SK-N-MC (cell line): ENCODE measurements at places on chromosomes 2 and 18.

GRCh38 chr18:22827741-22828140 is 105.4 kb upstream of the RBBP8 start:
- no peak for DNase-seq

- no peak for DNase-seq
Measured at GRCh38 chr2:123791684-123792083, 233.4 kb upstream of the CNTNAP5 start.

- DNase-seq: no peak
Measured at GRCh38 chr2:62450716-62451191, 55.2 kb downstream of the TMEM17 start.

- DNase-seq: no peak
Measured at GRCh38 chr2:24210106-24210455, 35.2 kb downstream of the FAM228A start.

DNA sequence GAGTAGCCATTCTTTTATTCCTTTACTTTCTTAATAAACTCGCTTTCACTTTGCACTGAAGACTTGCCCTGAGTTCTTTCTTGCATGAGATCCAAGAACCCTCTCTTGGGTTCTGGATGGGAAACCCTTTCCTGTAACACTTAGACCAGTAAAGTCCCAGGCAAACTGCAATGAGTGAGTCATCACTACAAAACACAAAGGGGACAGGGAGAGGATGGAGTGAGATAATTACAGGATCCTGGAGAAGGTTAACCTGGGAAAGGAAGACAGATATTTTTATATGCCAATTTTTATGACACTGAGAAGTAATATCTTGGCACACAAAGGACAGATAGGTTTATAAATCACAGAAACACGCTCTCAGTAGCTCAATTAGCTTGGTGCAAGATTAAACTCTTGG is 48.7 kb downstream of the EHD3 start:
- DNase-seq: no peak

DNA sequence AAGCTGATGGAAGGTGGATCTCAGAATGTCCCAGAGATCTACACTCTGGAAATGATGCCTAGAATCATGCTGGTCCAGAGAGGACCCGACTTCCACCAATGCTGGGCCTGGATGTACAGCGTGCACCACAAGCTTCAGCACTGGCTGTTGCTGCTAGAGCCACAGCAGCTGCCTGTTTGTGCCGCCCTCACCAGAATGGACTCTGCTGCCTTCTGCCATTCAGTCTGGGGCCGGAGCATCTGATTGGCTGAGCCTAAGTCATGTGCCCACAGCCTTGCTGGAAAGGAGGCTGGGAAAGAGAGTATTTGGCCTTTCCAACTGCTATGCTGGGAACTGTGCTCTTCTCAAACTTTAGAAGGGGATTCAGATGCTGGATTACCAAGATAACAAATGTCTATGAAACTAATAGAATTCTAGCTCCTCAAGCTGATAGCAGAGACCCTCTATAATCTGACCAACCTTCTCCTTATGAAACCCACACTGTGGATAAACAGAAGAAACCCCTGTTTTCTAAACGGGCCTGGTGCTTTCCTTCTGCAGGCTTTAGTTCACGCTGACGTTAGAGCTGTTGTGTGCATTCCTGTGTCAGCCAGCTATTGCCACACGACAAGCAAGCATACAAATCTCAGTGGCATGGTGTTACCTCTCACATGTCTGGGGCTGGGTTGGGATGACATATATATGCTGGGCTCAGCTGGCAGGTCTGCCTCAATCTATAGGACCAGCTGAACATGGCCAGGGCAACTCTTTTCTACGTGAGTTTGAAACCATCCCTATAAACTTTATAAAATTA is 4.1 kb upstream of the LOXHD1 start:
- no peak for DNase-seq

DNA sequence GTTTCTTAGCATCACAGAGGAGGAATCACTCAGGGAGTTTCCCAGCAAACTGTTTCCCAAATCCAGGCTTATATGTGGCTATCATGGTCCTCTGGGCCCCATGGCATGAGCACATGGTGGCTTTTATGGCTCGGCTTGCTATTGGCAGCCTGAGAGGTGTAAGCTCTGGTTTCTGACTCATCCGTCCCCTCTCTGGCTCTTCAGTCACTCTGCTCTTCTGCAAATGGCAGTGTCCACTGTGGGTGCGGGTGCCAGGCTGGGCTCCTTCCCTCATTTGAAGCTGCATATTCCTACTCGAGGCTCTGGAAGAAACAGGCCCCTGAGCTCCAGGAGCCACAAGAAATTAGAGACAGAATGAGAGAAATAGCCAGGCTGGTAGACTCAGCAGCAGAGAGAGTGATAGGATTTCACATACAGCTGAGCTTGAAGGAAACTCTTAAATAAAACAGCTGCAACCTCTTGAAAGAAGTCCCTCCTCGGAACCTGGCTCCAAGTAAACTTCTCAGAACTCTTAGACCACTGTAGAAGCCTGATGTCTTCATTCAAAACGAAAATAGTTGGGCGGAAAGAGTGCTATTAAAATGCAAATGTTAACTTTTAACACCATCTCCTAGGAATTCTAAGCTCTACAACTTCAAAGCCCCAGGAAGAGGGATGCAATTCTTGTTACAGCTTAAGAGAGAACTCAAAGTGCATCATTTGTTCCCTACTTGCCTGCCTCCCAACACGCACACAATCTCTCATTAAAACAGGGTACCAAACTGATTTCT is 212.6 kb upstream of the SP5 start:
- no peak for DNase-seq

DNA sequence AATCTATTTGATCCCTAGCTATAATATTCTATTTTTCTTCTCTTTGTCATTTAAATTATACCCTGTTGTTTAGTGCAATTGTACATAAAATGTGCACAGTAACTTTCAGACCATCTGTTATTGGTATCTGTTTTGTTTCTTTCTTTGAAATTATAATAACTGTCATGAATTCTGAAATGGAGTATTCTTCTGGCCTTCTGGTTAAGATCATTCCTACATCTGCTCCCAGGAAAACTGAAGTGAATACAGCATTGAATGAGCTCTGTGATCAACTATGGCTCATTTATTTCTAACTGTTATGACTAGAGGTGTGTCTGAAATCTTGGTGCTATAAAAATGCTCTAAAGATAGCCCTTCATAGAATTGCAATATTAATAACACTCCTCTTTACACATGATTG is 788.4 kb upstream of the TMEFF2 start:
- no peak for DNase-seq

- DNase-seq: no peak
Measured at GRCh38 chr18:67766930-67767329, 250.4 kb upstream of the DSEL start.

DNA sequence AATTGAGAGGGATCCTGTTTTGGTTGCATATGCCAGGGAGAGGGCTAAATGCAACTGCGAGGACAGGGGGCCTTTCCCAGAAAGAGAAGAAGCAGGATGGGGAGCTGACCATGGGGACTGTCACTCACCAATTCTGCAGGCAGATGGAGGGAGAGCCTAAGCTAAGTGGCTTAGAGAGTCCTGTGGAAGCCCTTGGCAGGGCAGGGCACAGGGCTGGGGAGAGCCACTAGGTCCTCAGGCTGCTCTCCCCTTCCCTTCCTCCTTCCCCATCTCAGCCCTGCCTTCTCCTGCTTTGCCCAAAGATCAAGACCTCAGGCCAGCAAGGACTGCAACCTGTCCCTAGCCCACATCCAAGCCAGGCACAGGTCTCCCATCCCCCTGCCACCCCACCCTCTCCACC is 24.4 kb upstream of the CATIP start:
- no peak for DNase-seq

- no peak for DNase-seq
Measured at GRCh38 chr2:219465659-219466561, 31.3 kb downstream of the SPEG start.

DNA sequence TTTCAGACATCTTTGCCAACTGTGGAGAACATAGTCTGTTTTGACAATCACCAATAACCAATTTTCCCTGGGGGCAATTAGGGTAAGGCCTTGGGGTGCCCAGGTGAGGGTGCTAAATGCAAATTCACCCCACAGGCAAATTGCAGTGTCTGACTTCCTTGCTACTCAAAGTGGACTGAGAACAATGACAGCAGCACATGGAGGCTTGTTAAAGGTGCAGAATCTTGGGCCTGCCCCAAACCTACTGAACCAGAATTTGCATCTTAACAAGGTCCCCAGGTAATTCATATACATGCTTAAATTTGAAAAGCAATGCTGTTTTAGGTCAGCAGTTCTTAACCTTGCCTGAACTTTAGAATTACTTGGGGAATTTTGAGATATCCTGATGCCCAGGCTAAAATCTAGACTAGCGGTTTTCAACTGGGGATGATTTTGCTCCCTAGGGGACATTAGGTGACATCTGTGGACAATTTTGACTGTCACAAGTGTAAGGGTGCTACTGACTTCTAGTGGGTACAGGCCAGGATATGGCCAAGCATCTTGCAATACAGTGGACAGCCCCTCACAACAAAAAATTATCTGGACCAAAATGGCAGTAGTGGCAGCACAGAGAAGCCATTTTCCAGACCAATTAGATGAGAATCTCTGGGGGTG is 80.2 kb upstream of the GCFC2 start:
- DNase-seq: no peak

DNA sequence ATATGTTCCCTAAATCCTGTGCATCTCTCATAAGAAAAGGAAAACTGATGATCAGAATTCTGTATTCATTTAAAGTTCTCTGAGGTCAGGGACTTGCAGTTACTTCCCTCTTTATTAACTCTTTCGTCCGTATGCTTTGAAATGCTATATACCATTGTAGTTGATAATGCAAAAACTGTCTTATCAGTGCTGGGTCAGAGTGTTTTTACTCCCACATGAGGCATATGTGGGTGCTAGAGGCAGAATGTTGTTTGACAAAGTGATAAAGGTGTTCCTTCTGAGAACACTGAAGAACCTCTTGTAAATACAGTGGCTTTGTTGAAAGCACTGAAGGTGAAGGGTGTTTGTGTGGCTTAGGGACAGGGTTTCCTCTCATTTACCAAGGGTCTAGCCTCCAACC is 136.5 kb upstream of the NFATC1 start:
- DNase-seq: no peak

DNA sequence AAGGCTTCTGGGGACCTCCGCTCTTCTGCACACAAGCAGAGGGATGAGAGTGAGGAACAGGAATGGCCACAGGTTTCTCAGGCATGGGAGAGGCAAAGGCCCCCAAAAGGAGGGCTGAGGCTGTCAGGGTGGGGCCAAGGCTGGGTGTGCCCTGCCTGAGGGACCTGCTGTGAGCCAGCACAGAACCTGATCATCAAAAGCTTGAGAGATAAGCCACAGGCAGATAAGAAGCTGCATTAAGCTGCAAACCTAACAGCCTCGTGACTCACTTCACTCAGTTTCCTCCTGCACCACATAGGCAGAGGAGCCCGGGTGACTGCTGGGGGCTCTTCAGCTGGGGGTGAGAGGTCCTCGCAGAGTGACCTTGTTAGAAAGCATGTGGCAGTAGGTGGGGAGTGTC is 64.5 kb upstream of the LAPTM4A start:
- no peak for DNase-seq

DNA sequence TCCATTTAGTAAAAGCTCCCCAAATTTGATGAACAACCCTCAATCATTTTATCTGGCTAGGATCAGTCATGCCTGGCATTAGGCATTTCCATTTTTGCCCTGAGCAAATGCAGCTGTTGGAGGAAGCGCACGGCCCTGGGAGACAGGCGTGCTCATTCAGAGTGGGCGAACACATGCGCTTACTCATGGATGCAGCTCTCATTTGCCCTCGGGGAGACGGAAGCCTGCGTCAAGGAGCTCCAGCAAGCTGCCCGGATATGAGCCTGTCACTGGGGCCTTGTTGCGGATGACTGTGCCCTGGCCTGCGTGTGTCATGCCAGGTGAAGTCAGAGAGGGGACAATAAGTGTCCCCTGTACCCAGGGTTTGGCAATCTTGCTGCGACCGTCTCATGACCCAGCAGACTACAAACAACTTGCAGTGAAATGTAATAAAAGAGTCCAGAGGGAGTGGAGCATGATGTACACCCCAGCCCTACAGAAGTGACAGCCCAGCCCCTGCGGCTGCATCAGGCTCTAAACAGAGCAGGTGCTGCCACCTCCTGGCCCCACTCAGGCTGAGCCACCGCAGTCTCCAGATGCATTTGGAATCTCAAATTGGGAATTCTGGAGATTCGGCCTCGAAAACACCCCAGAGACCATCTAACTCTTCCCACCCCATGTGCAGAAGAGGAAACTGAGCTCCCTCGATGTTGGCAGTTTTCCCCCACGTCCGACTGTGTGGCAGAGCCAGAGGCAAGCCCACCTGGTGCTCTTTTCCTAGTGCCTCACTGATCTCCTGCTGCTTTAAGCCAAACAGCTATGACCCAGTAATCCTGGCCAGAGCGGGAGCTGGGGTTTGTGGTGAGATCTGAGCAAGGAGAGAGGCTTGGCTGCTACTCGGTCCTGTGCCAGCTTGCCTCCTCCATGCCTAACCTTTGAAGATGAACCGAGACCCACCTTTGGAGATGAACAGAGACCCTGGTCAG is 105.0 kb upstream of the ALK start:
- no peak for DNase-seq

GRCh38 chr2:96604104-96604503 is 34.0 kb downstream of the KANSL3 start:
- DNase-seq: no peak

DNA sequence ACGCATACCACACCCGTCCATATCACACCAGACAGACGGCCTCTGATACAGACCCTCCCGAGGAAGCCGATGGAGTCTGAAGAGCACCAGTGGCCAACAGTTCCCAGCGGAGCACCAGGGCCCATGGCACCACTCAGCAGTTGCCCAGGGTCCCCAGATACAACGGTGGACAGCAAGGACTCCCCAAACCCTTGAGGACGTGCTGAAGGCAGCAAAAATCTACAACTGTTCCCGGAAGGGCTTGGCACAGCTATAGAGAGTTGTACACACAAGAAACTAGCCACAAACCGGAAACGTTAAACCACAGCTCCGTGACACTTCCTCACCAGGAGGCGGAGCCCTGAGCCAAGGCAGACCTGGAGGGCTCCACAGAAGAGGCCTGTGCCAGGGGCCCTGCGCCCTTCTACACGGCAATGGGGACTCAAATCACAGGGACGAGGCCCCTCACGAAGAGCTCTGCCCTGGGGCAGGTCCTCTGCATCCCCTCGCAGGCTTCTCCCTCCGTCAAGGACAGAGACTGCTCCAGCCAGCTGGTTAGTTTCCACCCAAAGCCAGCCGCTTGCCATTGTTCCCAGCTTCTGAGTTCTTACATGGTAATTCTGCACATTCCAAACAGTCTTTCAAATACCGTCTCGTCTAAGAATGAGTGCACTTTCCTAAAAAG is 133.4 kb downstream of the HDAC4 start:
- DNase-seq: peak; percentile 93

GRCh38 chr2:29881089-29881730 is 40.2 kb downstream of the ALK start:
- no peak for DNase-seq

DNA sequence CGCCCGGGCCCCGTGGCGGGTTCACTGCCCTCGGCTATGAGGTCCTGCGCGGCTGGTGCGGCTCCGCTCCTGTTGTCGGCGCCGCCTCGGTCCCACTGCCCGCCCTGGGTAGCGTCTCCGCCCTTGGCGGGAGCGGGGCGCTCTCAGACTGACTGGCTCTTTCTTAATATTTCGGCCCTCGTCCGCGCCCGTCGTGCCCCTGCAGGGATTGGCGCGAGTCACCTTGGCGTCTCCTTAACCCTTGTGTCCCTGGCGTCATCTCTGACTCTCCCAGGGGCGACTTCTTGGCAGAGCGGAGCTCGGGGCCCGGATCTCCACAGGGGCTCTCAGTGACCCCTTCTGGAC is 1.3 kb downstream of the PTMA start:
- no peak for DNase-seq

GRCh38 chr2:237033536-237034060 is 52.1 kb upstream of the COPS8 start:
- DNase-seq: no peak
